ENCODE measurements at places on chromosomes 3 and 15. TPM values are rescaled to one million over a fixed set of nuclear protein-coding genes. Genes with fewer than 3 reads are reported as not detected.

Gene LYZL4
- total RNA-seq: not detected

Gene LSAMP
- total RNA-seq: not detected

- DNase-seq: no peak
Observed at GRCh38 chr3:107660306-107660976, 137.7 kb downstream of the BBX start.

- DNase-seq: no peak
Observed at GRCh38 chr3:5255404-5256344, 68.2 kb downstream of the EDEM1 start.

DNA sequence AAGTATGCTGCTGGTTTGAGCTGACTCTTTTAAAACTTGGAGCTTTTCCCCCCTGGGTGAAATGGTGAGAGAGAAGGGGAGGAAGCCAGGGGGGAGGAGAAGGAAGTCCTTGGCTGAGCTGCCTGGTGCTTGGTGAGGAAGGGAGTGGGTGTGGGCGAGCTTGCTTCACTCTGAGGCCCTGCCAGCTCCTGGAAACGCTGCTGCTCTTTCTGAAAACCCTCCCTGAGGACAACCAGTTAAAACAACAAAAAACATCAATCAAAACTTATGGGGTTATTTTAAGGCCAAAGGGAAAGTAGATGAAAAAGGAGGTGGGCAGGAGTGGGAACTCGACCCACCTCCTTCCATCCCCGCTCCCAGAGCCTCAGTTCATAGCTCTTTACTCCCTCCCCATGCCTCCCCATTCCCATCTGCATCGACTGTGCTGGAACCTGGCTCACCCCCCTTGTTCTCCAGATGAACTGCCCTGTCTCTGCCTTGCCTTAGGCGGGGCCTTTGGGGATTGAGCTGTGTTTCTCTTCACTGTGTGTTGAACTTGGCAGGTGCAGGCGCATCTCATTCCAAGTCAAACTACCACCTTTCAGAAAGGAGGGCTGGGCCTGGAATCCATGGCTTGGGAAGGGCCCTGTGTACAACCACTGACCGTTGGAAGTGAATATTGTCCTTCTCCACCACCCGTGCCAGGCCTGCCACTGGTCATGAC lies 166.1 kb downstream of the ZNF621 start:
- DNase-seq: no peak
